ENCODE measurements at places on chromosomes 4 and X.

- no peak for DNase-seq
Observed at GRCh38 chrX:49233176-49233575, at the start of gene CACNA1F. Gene CACNA1F (minus strand): TSS chrX:49233340. CDS start chrX:49233309, 31 bp downstream.

- no peak for DNase-seq
Observed at GRCh38 chr4:114366368-114366767, 232.2 kb upstream of the UGT8 start.

DNA sequence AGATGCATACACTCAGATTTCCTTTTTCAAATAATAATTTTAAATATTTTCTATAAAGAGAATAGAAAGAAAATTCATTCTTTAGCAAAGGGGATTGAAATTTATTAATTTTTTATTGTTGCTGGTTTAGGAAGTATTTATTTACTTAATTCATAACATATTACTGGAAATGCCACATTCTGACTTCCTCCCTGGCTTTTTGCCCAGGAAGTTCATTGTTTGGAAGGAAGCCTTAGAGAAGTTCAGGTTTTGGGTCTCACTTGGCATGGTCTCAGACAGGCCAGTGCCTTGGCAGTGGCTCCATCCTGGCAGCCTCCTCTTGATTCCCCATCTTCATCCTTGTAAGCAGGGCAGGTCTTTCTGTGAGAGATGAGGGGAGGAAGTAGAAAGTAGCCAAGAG lies 50.5 kb downstream of the IL15 start:
- peak; percentile 78 for DNase-seq

DNA sequence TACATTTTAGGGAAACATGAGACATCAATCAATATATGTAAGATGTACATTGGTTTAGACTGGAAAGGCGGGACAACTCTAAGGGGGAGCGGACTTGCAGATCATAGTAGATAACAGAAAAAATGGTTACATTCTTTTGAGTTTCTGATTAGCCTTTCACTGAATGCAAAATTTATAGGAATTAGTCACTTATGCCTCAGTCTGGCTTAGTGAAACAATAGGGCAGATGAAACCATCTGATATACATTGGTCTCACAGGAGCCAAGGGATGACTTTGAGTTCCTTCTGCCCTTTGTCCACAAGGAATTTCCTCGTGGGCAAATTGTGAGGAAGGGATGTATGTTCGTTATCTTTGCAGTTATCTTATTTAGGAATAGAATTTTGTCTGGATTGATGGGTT lies 128.2 kb downstream of the ARSF start:
- DNase-seq, result no peak

GRCh38 chrX:34503119-34503518 lies 154.0 kb downstream of the TMEM47 start:
- no peak for DNase-seq

GRCh38 chr4:10205223-10205622 lies 88.6 kb upstream of the WDR1 start:
- DNase-seq, result peak; percentile 32

- DNase-seq, result no peak
Observed at GRCh38 chrX:118228041-118228440, 111.4 kb upstream of the KLHL13 start.

GRCh38 chrX:106783716-106784115 lies 18.8 kb upstream of the TBC1D8B start:
- no peak for DNase-seq

- peak; percentile 1 for DNase-seq
Observed at GRCh38 chr4:172517391-172517790, 651.2 kb upstream of the GALNT7 start.

DNA sequence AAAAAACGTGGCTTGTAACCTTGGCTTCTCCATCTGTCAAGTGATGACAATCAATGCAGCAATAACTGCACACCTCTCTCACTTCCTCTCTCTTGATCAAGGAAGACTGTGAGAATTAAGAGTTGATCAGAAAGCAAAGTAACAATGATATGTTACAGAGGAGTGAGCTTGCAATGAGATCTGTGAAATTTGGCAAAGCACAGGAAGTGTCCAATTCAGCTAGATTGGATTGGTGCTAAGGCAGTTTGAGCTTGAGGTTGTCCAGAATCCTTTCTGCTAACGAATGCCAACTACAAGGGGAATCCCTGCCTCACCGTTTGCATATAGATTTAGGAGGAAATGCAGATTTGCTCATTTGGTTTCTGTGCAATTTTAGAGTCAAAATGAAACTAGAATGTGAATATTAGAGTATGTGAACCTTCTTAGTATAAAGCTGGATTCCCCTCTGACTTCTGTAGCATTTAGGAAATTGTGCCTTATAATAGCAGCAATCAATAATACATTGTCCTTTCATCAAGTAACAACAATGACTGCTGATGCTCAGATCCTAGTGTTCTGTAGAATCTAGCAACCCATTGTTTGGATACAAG lies 346.4 kb downstream of the PTTG2 start:
- DNase-seq, result no peak

DNA sequence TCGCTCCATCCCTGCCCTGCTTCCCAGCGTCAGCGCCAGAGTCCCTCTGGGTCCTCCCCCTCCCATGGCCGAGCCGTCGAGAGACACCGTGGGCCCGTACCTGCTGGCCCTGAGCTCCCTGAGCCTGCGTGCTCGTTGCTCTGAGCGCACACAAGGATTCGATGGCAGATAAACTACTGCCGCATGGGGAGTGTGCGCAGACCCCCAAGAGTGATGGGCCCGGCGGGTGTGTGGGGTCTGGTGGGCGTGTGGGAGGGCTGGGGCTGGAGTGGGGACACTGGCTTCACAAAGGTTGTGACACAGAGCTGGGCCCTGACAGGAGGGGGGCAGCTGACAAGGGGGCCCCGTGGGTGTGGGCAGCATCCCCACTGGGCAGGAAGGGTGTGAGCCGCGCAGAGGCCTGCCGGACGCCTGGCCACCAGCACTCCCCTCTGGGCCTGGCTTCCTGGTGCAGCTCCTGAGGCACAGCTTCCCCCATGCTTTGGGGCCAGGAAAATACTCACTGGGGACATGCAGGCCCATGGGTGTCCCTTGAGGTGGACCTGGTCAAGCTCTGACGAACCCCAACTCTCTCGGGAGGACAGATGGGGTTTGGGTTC lies 4.8 kb upstream of the RGS12 start:
- no peak for DNase-seq

DNA sequence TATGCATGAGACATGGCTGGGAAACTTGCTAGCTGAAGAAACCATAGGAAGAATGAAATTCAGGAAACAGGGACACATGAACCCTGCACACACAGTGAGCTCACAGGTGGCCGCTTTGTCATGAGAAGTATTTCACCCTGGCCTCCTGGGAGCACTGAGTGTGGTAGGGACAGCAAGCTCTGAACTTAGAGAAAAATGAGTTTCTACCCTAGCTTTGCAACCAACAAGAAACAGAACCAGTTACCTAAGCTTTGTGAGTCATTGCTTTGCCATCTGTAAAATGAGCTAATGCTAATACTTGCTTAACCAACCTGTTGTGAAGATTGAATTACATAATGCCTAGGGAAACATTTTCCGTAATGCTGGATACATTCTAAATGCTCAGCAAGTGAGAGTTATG lies 206.6 kb upstream of the HS3ST1 start:
- DNase-seq, result peak; percentile 99

Data from kidney tubule cell (primary cell).